AG09309 (cell line): ENCODE measurements at places on chromosomes 13 and 19.
A peak's percentile ranks its signal among the peaks of the same experiment; 100 is the strongest.

- no peak for DNase-seq
These were observed 2.4 kb upstream of the POU2F2 start for GRCh38 chr19:42134535-42135070.

- DNase-seq, result no peak
These were observed 7.1 kb downstream of the SMG9 start for GRCh38 chr19:43747557-43748204.

DNA sequence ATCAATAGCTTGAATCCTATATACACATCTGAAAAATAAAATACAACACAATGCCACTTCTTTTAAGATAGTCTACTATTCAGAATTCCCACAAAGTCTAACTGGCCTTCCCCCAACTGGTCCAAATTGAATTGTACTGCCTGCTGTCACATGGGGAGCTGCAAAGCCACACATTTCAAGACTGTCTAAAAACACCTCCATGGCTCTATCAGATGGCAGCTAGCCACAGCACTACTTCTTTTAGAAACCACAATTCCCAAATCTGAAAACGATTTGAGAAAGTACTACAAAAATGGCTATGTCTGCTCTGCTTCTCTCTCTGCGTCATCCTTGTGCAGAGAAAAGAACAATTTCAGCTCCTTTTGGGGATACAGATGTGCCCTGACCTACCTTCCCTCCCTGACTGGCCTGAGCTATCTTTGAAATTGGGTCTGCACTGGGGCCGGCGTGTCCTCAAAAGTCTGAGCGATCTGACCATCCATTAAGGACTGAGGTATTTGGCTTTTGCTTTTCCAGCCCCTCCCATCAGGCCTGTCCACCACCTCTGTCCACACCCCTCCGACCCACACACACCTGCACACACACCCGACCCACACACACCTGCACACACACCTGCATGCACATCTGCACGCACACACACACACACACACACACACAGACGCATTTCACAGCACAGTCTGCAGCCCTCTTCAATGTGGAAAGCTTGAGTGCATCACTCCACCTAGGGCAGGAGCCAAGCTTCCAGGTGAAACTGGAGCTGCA lies 68.6 kb upstream of the IPO5 start:
- DNase-seq, result no peak

GRCh38 chr13:30256713-30257467 lies 50.5 kb downstream of the KATNAL1 start:
- peak; percentile 8 for DNase-seq

GRCh38 chr19:928471-929202 lies 2.8 kb downstream of the ARID3A start:
- no peak for DNase-seq

DNA sequence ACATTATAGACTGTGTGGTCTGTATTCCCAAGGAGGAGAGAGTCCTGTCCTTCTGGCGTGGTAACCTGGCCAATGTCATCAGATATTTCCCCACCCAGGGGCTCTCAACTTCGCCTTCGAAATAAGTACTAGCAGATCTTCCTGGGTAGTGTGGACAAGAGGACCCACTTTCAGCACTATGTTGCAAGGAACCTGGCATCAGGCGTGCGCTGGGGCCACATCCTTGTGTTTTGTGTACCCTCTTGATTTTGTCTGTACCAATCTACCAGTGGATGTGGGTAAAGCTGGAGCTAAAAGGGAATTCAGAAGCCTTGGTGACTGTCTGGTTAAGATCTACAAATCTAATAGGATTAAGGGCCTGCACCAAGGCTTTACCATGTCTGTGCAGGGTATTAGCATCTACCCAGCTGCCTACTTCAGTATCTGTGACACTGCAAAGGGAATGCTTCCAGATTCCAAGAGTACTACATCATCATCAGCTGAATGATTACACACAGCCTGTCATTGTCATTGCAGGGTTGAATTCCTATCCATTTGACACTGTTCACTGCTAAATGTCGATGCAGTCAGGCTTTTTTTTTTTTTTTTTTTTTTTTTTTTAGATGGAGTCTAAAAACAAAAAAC lies 148.0 kb downstream of the PRR20E start:
- no peak for DNase-seq
